ENCODE measurements at places on chromosomes 2 and 18. TPM values are rescaled to one million over a fixed set of nuclear protein-coding genes. Genes with fewer than 3 reads are reported as not detected.

- peak; percentile 5 for DNase-seq
- H3K27ac ChIP-seq, result no peak overlapping the region
- no peak overlapping the region for H3K4me3 ChIP-seq
- H3K36me3 ChIP-seq, result no peaks in the 10 kb centered on the region
These were observed 288.3 kb upstream of the TANK start for GRCh38 chr2:160871953-160872352.

DNA sequence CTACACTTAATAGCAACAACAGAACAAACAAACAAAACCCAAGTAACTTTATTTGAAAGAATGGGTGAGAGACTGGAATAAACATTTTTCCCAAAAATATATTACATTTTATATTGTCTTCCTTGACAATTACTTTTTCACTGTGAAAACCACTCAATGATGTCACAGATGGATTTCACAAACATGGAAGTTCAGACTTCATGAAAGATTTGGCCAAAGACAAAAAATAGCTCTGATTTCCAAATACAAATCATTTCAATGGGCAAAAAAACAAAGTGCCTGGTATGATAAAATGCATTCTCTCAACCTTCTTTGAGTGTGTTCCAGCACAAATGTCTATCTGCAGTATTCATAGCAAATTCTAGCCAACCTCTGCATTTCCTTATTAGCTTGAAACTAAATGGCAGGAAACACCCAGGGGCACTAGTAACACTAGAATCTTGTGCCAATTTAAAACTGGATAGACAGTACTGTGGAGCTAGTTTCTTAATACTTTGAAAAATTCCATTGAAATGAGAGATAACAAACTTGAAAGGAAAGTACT is 28.5 kb upstream of the NAPG start:
- no peak for DNase-seq
- H3K4me1 ChIP-seq, result no peaks in the 10 kb centered on the region
- no peaks in the 10 kb centered on the region for H3K36me3 ChIP-seq
- H3K4me3 ChIP-seq, result no peak overlapping the region
- H3K27me3 ChIP-seq, result no peaks in the 10 kb centered on the region

DNA sequence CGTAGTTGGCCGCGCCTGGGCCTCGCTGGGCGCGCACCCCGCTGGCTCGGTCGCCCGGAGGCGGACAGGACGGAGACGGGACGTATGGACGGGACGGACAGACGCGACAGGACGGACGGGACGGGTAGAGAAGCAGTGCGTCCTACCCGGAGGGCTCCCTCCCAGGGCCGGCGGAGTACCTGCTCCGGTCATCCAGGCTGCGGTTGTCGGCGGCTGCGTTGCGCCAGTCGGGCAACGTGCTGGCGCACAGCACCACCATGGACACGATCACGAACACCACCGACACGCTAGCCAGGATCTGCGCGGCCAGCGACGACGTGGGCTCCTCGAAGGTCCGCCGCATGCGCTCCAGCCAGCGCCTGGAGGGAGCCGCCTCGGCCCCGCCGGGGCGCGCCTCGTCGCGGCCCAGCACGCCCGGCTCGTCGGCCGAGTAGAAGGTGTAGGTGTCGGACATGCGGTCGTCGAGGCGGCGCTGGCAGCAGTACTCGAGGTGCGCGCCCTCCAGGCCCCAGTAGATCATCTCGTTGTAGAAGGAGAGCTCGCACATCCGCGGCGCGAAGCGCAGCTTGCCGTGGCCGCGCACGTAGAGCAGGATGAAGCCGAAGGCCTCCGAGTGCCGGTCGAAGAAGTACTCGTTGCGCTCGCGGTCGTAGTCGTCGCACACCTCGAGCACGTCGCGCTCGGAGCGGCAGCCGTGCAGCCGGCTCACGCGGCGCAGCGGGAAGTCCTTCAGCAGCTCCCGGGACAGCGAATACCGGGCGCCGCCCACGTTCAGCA is 903 bp downstream of the KCNG3 start:
- H3K4me1 ChIP-seq, result peaks cover 75% of the 10 kb centered on the region
- DNase-seq, result no peak
- peak overlapping the region; percentile 77 for H3K27ac ChIP-seq

GRCh38 chr2:191112448-191112901 is 38.3 kb downstream of the STAT4 start:
- no peak overlapping the region for H3K4me3 ChIP-seq
- no peaks in the 10 kb centered on the region for H3K36me3 ChIP-seq
- no peaks in the 10 kb centered on the region for H3K4me1 ChIP-seq
- no peaks in the 10 kb centered on the region for H3K27me3 ChIP-seq
- DNase-seq, result no peak

- no peak for DNase-seq
- no peaks in the 10 kb centered on the region for H3K27me3 ChIP-seq
- no peak overlapping the region for H3K4me3 ChIP-seq
- no peaks in the 10 kb centered on the region for H3K36me3 ChIP-seq
- H3K4me1 ChIP-seq, result no peaks in the 10 kb centered on the region
These were observed 349.6 kb upstream of the CWC22 start for GRCh38 chr2:180356676-180357075.

DNA sequence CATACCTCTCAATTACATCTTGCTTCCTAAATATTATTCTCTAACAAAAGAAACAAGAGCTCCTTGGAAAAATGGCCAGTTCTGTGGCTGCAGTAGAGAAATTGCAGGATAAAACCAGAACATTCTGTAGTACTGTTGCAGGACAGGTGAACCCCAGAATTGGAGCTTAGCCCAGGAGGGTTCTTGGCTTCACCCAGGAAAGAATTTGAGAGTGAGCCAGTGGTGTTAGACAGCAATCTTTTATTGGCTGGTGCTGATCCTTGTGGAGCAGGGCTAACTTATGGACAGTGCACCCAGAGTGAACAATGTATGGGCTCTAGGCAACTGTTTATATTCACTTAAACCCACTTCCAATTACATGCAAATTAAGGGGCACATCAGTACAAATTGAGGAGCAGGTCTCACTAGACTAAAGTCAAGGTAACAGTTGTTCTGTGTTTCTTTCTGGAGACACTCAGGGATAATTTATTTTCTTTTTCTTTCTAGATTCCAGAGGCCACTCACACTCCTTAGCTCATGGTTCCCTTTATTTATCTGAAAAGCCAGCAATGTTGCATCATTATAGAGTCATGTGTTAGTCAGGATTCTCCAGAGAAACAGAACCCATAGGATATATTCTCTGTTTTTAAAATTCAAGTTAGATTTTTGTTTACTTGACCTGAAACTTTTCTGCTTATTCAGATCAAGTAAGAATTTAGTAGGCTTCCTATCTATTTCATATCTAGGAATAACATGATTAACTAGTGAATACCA is 348.1 kb downstream of the CCDC85A start:
- no peaks in the 10 kb centered on the region for H3K27me3 ChIP-seq
- no peak for DNase-seq
- no peak overlapping the region for H3K27ac ChIP-seq
- H3K36me3 ChIP-seq, result no peaks in the 10 kb centered on the region

Gene RTKN
- 107 TPM for total RNA-seq

Gene SERPINB10
- not detected for total RNA-seq

Gene MARCHF4
- total RNA-seq, result not detected

Gene POTEF
- 1.9 TPM for total RNA-seq

Gene GNLY
- not detected for total RNA-seq
